AML-193 (cell line): ENCODE measurements at places on chromosomes 12 and 14.

DNA sequence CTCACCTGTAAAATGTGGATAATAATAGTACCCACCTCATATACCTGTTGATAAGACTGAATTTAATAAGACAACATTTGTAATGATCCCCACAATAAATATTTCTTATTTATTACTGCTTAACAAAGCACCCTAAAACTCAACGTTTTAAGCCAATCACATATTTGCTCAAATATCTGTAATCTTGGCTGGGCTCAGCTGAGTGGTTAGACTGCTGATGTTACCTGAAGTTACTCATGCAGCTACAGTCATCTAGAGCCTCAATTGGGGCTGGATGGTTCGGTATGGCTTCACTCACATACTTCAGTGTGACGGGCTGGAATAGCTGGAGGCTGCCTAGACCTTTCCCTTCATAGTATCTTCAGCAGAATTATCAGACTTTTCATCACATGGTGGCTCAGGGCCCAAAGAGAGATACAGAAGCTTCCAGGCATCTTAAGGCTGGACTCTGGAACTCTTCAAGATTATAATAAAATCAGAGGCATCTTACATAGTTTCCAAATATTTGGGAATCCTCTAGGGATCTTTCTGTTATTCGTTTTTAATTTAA lies 4.3 kb upstream of the OR5AU1 start:
- no peak for DNase-seq

- no peak for DNase-seq
These were observed 167.9 kb downstream of the DICER1 start for GRCh38 chr14:94989417-94989816.

GRCh38 chr12:49887091-49887490 lies 16.6 kb downstream of the FAIM2 start:
- DNase-seq, result no peak

DNA sequence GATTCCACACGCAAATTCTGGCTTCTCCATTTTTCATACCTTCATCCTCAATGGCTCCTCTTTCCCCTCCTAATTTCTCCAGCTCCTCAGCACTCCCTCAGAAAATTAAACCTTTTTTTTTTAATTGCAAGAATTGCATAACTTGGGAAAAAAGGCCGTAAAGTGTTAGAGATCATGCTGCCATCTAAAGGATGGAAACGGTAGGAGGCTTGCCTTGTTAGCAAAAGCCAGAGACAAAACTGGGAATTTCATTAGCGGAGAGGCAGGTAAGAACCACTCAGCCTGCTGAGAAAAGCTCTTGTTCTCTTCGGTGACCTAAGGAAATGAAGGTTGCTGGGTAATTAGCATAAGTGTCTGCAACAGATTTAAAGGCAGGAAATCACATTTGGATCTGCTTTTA lies 204.3 kb downstream of the AEBP2 start:
- DNase-seq, result no peak

DNA sequence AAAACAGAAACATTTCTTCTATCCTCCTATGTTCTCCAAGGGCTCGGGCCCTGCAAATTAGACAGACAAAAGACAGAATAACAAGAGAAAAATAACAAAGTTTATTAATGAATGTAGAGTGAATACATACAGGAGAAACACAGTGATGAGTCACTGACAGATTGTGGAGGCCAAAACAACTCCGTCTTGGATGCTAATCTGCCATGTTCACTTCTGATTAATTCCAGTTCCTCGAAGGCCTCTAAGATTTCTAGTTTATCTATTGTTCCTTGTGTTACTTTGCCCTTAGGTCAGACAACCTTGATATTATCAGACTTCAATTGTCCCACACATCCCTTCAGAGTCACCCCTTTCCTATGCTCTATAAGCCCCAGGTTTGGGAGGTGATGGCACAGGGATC lies 26.8 kb upstream of the NEDD1 start:
- DNase-seq, result no peak

GRCh38 chr12:53004178-53004577 lies 2.1 kb upstream of the EIF4B start:
- DNase-seq, result no peak

DNA sequence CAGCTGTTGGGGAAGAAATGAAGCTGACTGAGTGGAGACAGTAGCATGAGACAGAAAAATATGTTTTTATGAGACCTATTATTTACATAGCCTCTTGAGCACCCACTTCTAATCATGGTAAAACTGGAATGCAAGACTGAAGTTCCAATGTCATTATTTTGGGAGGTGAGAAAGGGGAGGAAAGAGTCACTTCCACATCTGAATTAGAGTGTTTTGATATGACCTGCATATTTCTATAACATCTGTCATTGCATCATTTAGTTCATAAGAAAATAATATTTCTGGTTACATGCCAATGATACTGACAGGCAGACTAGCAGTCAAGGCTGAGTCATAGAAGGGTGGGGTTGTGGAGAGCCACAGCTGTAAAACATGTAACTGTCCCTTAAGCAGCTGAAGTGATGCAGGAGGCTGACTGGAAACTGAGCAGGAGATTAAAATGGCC lies 26.7 kb downstream of the NTN4 start:
- no peak for DNase-seq

DNA sequence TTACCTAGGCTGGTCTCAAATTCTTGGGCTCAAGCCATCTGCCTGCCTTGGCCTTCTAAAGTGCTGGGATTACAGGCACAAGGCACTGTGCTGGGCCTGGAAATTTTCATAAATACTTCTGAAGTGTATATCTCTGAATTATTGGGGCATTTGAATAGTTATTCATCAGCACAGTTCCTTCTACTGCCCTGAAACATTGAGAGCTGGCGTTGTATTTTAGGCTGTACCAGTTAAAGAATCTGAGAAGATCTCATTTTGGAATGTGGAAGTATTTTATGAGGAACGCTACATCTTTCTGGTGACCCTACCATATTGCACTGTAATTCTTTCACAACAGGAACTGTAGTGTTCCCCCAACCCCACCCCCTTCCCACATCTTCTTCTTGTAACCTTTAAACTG lies 349.0 kb upstream of the RGS6 start:
- DNase-seq, result peak; percentile 67

DNA sequence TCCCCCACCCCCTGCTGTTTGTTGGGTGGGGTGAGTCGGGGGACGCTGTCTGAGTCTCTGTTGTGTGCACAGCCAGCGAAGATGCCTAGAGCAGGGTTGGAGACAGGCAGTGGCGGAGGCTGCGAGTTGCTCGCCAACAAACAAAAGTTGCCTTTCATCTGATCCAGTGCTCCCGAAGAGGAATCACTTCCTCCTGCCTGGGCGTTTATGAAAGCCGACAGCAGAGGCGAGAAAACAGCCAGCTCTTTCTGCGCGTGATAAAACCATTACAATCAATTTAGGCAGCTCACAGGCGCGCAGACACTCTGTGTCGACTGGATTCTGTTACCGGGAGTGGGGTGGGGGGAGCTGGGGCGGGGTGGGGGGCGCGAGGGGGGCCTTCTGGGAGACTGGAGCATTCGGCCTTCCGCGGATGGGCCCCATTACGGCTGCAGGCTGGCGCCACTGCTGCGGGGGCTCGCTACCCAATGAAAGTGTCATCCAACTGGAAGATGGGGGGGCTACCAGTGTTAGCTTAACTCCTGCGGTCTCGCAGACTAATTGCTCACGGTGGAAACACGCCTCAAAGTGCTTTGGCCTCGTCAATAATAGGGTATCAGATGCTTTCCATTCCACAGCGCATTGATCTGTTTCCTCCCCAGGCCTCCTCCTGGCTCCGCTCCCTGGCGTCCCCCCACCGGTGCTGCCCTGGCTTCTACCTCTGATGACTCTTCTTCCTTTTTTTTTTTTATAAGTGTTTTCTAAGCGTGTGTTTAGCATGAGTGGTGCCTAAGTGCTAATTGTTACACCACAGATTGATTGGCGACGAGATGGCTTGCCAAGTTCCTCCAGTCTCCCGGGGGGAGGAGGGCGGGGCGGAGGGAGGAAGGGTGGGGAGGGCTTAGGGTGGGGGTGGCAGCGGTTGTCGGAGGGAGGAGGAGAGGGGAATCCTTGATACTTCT lies 678.4 kb downstream of the MED13L start:
- DNase-seq, result no peak

GRCh38 chr12:22828066-22828465 lies 203.1 kb downstream of the ETNK1 start:
- no peak for DNase-seq

- no peak for DNase-seq
These were observed 15.6 kb downstream of the ACVRL1 start for GRCh38 chr12:51922762-51923505.

DNA sequence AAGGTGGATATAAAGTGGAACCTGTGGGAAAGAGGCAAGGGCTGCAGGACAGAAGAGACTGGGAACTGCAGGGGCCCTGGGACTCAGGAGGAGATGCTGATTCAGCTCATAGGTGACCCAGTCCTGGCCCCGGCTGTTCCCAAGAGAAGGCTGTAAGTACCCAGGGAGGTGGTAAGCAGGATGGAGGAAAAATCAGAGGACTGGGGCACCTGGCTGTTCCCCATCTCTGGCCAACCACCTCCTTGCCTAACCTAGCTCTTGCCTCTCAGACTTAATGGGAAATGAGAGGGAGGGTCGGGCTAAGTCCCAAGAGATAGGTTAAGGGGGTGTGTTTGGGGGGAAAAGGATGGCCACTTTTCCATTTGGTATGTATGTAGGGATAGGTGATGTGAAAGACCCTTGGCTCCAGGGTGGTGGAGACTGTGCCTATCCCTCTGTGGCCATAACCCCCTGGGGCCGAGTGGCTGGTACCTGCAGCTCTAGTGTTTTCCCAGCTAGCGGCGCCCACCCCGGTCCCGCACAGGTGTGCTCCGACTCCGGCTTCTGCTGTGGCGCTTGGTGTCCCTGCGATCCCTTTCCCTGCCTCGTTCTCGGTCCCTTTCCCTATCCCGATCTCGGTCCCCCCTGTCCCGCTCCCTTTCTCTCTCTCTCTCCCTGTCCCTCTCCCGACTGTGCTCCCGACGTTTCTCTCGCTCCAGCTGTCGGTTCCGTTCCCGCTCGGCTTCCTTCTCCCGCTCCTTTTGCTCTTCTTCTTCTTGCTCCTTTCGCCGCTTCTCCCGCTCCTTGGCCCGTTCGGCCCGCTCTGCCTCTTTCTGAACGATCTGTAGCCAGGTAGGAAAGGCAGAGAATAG lies 1.6 kb upstream of the CDH24 start:
- DNase-seq, result no peak

- DNase-seq, result no peak
These were observed 28.8 kb downstream of the KIF21A start for GRCh38 chr12:39413836-39414771.

GRCh38 chr14:105867961-105868599 lies 341.7 kb downstream of the TMEM121 start:
- no peak for DNase-seq

DNA sequence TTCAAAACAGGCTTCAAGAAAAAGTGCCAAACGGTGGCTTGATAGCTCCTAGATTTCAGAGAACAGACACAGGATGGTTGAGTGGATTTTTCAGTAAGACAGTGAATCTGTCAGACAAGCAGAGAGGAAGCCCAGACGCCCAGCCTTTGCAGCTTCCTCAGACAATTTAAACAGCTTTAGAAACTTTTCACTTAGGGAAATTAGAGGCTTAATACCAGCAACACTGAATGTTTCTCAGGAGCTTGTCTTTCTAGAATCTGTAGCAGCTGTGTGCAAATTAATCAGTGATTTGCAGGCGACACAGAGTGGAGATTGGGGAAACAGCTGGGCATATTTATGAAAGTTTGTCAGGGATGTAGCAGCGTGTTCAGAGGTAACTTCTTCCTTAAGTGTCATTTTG lies 362.1 kb downstream of the GALC start:
- no peak for DNase-seq

DNA sequence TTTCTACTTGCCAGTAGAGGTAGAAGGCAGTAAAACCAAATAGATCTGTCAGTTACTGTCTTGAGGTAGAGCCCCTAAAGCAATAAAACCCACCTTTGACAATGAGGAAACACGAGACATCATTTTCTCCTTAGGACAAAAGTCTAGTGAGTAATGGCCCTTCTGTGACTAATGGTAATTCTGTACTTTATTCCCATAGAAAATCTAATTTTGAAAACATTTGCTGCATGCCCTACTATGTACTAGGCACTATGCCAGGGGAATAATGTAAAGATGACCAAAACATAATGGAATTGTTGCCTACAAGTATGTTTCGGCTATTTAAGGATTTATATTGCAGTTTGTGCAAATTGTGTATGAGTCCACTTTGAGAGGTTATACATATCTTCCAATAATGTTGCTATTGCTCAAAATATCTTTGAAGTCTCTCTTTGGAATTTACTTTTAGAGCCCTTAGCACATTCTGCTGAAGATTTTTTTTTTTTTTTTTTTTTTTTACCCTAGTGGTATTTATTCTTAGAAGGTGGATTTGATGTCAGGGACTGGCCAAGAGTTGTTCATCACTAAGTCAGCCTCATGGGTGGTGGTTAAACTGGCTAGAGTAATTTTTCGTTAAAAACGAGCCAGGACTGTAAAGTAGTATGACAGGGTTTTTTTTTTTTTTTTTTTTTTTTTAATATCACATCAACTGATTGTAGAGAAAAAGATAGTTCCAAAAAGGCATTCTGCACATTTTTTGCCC lies 109.7 kb downstream of the CRADD start:
- DNase-seq, result no peak

DNA sequence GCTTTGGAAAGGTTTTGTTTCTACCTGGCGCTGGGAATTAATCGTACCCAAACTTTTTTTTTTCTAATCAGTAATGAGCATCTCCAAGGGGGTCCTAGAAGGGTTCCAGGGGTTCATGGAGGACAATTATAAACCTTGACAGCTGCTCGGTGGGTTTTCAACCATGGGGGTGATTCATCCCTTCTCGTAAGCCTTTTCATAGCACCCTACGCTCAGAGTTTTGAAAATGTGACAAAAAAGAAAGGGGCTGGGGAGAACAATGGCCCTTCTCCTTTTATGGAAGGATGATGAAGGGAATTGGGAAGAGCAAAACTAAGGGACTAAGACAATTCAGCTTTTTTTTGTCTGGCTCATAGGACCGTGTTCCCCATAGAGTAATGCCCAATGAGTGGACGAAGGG lies 196.7 kb downstream of the ZFP36L1 start:
- DNase-seq, result no peak

DNA sequence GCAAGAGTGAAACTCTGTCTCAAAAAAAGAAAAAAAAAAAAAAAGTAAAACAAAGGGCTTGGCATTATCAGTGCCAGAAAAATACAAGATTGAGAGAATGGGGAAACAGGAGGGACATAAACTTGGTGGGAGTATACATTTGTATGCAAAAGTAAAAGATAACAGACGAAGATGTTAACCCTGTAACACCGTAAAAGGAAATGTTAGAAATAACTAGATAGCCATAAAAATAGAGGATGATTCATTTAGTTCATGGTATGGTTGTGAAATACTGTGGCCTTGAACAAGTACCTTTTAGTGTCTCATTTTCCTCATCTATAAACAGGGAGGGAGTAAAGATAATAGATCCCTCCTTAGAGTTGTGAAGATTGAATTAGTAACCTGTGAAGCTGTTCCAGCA lies 33.3 kb downstream of the ATP2A2 start:
- DNase-seq, result peak; percentile 15

- DNase-seq, result no peak
These were observed 145.4 kb downstream of the C12orf50 start for GRCh38 chr12:87883806-87884205.

- no peak for DNase-seq
These were observed 2.4 kb downstream of the TMEM121 start for GRCh38 chr14:105528586-105529318.
